ENCODE measurements at places on chromosomes 7 and 10.
A peak's percentile ranks its signal among the peaks of the same experiment; 100 is the strongest.

- DNase-seq, result peak; percentile 34
Observed at GRCh38 chr7:17939211-17939605, 1.1 kb downstream of the SNX13 start.

DNA sequence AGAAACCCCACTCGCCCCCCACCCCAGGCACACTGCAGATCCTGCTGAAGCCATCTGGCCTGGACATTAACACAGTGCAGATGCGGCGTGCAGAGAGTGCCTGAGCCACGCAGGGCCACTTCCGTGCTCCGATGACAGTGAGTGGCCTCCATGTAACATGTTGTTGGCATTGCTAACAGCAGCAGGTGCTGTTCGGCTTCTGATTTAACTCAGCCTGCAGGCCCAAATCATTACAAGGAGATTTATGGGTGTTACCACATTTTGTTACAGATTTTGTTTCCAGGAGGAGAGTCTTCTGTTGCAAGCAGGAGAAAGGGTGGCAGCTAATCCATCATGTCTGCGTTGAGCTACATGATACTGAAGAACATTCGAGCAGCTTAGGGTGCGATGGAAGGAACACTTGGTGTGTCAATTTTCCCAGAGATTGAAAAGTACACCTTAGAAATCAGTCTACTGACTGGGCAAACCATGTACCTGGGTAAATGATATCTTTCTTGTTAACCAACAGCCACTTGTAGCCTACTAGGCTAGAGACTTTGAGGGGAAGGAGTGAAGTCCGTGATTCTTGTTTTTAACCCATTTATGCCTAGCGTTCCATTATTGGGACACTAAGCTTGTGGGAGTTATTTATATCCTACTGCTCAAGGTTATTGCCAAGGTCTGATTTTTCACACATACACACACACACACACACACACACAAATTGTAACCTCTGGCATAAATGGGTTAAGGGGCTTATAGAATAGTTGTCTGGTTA is 90.0 kb downstream of the JCAD start:
- DNase-seq, result no peak

DNA sequence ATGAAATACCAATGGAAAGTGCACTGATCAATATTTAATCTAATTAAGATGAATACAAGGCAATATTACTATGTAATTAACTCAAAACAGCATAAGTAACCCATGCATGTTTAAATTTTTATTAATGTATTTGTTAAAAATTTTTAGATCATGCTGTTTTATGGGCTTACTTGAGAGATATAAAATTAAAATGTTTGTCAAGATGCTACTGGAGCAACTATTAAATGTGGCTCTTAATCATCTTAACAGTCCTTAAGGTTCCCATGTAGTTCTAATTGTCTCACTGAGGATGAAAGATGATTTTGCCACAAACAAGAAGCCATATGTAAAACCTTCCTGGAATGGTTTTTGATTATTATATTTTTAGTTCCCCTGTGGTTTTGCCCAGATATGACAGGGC is 897.1 kb downstream of the KCNMA1 start:
- DNase-seq, result no peak

GRCh38 chr10:110527731-110528171 is 30.0 kb downstream of the DUSP5 start:
- no peak for DNase-seq

DNA sequence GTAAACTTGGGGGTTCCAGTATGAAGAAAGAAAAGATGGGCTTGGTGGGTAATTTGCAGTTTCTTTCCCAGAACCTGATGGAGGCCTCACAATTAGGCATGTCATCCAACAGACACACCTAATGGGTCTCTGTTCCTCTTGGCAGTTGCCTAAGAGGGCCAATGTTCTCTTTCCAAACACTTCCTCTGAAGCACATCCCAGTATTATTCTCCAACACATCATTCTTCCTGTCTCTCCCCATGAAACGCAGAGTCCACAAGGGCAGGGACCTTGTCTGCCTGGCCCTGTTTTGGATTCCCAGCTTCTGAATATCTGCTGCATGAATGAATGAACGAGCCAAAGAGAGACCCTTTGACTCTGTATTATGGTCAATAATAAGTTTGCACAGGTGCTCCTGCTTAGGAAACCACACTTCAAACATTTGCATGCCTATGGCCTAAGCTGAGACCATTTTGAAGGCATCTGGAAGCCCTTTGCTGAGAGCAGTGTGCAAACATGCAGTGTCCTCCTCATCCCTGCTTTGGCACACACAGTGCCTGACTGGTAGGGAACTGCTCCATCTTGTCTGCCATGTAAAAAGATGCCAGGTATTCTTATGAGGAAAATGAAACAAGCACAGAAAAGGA is 100.9 kb upstream of the CHST15 start:
- no peak for DNase-seq

- DNase-seq, result no peak
Observed at GRCh38 chr7:74707238-74707637, 49.7 kb downstream of the GTF2I start.

DNA sequence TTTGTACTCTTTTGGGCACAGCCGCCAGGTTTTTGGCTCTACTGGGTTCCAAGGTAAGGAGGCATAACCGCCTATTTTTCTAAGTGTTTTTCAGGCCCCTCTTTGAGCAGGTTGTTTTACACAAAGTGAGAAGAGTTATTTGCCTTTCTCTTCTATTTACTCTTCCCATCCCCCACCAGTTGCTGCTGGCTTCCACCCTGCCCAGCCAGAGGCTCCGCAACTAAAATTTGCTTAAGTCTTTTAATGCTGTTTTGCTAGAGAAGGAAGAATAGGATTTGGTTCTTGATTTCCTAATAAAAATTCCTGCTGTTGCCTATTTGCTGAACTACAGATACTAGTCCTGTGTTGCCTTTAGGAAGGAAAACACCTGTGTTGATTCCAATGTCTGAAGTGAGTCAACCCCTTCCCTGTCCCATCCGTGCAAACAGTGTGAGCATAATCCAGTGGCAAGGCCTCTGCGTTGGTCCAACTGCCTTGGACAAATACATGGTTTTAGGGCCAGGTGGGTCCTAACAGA is 1.9 kb downstream of the PLA2G12B start:
- no peak for DNase-seq

DNA sequence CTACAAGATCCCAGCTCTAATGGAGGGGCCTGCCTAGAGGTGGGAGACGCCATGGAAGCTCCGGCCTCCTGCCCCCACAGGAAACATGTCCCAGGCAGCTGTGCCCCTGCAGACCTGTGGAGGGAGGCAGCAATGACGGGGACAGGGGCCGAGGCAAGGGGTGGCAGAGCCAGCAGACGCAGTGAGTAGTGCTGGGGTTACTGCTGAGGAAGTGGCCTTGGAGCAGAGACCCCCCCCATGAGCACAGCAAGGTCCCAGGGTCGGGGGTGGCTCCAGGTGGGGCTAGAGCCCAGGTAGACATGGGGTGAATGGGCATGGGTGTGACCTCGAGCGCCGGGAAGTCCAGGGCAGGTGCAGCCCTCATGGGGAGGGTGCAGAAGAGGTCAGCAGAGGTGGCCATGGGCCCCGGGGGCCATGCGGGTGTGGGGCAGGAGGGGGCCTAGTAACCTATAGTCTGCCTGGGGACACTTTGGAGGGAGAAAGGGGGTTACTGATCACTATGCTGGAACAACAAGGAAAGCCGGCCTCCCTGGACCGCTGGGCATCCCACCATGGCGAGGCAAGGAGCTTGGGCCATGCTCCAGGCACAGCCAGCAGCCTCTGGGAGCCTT is 45.5 kb downstream of the JAKMIP3 start:
- peak; percentile 3 for DNase-seq

DNA sequence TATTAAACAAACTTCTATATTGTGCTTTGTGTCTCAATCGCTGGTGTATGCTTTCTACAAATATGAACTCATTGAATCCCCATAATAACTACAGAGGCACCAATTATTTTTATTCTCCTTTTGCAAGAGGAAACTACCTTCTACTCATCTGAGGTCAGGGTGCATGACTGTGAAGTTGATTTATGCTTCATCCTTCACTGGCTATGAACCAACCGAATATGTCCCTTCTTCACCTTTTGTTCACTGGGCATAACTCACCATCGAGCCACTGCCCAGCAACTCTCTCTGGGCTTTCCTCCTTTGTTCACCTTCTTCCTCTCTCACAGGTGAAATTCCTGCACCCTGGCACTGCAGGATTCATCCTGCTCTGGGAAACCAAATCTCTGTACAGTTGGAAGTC is 61.3 kb upstream of the PFKP start:
- no peak for DNase-seq

DNA sequence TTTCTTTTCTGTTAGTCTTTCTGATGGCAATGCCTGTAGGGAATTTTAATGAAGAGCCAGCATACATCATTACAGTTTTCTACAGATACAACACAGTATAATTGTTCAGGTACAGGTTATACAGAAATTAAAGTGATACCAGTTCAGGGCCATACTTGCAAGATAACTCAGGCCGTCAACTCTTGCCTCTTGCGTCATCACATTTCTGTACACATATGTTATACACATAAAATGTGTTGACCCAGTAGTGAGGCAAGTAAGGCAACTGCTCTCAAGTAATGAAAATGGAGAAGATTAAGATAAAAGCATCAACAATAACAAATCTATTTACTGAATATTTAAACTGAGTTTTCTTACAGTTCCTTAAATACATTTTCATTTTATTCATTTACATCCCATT is 317.8 kb downstream of the HPSE2 start:
- no peak for DNase-seq

- DNase-seq, result no peak
Observed at GRCh38 chr10:118840776-118841468, 86.2 kb upstream of the CACUL1 start.

DNA sequence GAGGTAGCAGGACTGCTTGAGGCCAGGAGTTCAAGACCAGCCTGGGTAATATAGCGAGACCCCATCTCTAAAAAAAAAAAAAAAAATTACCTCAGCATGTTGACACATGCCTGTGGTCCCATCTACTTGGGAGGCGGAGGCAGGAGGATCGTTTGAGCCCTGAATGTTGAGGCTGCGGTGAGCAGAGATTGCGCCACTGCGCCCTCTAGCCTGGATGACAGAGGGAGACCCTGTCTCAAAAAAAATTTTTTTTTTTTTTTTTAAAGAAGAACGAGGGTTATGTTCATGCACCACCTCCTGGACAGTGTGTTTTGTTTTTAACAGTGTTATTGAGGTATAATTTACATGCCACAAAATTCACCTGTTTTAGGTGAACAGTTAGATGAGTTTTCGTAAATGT is 51.1 kb upstream of the SEPHS1 start:
- no peak for DNase-seq

DNA sequence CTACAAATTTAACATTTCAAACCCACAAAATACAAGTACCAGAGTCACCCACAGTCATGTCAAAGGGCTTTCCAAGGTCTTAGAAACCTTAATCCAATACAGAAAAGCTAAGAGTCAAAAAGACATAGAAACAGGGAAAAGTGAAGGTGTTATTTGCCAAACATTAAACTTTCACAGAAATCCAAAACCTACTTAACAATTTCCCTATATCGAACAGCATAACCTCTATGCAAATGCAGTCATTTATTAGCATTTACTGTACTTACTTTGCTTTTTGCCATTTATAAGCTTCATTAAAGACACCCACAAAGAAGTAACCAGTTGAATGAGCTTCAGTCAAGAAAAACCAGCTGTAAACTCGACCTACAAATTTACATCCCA is 1.6 kb downstream of the PANK1 start:
- DNase-seq, result no peak

GRCh38 chr7:20895563-20895962 is 108.9 kb upstream of the SP8 start:
- no peak for DNase-seq

- no peak for DNase-seq
Observed at GRCh38 chr10:114048472-114048871, 4.8 kb downstream of the ADRB1 start.

DNA sequence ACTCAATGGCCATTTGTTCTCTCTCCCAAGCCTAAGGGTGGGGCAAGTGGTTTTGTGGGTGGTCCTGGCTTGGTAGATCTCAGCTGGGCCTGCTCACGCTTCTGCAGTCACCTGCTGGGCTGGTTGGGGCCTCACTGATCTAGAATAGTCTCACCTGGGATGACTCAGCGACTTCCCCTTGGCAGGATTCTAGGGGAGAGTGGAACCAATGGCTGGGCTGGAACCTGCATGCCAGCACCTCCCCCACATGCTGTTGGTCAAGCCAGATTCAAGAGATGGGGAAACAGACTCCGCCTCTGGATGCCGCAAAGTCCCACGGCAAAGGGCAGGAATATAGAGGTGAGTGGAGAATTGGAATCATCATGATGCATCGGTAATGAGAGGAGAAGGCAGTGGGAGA is 292.9 kb upstream of the NPVF start:
- DNase-seq, result no peak

- DNase-seq, result no peak
Observed at GRCh38 chr7:43648473-43649406, 65.8 kb downstream of the STK17A start.

DNA sequence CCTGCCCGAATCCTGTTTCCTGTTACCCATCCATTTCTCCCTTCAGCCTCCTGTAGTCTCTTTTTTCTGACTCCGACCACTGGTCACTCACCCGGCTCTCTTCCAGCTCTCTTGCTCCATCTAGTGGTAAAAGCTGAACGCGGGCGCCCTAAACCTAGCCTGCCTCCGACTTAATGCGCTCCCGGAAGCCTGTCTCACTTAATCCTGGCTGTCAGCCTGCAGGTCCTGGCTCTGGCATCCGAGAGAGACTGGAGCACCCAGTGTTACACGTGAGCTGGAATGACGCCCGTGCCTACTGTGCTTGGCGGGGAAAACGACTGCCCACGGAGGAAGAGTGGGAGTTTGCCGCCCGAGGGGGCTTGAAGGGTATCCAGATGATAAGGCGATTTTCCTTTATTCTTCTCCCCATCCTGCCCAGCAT is 10.3 kb downstream of the SUMF2 start:
- peak; percentile 71 for DNase-seq

DNA sequence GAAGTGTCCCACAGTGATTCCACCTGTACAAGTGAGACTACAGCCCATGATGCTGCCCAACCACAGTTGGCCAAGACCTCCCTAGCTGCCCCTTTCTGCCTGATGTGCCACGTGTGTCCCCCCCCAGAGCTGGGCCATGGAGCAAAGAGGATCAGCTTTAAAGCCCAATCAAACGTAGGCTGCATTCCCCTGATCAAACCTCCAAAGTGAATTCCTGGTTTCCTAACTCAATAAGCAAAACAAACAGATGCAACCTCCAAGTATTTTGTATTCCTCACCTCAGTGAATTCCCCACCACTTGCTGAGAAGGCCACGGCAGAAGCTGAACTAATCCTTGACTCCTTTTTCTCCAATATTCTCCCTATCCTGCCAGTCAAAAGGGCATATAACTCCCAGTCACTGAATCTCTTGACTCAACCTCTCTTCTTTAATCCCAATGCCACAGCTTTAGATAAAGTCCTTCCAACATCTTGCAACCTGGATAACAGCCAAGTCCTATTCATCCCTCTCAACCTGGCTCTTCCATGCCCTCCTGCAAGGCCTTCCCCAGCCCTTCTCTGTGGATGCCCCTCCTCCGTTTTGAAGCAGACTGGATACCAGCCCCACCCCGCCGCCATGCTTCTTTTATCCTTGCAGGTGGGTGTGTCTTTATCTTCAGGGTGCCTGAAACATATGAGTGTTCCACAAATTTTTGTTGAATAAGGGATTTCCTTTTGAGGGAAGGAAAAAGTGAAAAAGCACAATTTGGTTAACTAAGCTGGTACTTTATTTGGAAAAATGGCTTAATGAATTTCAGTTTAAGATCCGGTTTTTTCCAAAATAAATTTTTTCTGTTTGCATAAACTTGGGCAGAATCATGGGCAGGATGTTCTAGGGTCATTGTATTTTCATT is 285.2 kb upstream of the MKLN1 start:
- DNase-seq, result no peak

Measured in HAP-1 (cell line).